ENCODE measurements at places on chromosomes 2 and 18. TPM values are rescaled to one million over a fixed set of nuclear protein-coding genes. Genes with fewer than 3 reads are reported as not detected.

Gene SPHKAP
- total RNA-seq, result not detected

Gene IL36RN
- not detected for total RNA-seq

Gene UGT1A1
- not detected for total RNA-seq

Gene PIEZO2
- 1.3 TPM for total RNA-seq

Gene KCNJ13
- not detected for total RNA-seq

Gene CMPK2
- total RNA-seq, result 0.30 TPM

Gene POTEI
- total RNA-seq, result not detected

Gene CCDC68
- 3.7 TPM for total RNA-seq
